Aorta (tissue), 5 donors: ENCODE measurements at places on chromosomes 12 and 14.

GRCh38 chr12:103397536-103397935, 98.2 kb downstream of the C12orf42 start:
- DNase-seq = no peak

- DNase-seq = no peak
Observed at GRCh38 chr14:103904493-103905107, 23.7 kb upstream of the TDRD9 start.

GRCh38 chr14:86639146-86639545, 1109.2 kb downstream of the FLRT2 start:
- DNase-seq = no peak

DNA sequence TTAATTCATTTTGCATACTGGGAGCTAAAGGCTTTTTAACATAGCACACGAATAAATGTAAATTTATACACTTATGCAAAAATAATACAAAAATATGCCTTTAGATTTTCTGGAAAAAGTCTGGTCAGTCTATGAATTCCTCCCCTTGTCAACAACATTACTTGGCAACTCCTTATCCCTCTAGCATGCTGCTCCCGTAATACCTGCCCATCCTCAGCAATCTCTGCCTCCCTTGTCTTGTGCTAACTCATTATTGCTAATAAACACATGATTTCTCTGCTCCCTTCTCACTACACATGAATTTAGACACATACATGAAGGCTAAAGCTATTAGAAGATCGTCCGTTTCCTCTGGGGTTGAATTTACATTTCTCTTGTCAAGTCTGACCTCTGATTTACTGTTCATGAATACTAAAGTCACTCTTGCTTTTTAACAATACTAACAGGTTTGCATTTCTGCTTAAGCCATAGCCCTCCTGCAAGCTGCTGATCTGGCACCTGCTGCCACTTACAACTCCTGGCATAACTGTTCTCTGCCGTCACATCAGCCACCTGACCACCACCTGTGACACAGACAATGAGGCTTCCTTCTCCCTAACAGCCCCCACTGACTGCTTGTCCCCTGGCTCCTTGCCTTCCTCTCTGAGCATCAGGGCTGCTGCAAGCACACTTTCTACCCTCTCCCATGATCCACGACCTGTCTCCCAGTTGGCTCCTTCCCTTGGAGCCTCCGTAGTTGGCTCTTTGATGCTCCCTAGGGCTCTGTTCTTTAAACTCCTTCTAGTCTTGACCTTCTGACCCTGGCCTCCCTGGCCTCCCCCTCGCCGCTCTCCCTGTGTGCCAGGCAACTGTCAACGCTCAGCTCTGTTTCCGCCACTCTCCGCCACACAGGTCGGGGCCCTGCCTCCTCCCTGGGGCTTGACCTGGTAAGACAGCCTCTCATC, 177.6 kb downstream of the CALM1 start:
- no peak for DNase-seq

- no peak for DNase-seq
Observed at GRCh38 chr12:28024231-28024995, 51.9 kb upstream of the PTHLH start.

- no peak for DNase-seq
Observed at GRCh38 chr12:56634242-56634836, 4.2 kb upstream of the BAZ2A start.

- no peak for DNase-seq
Observed at GRCh38 chr14:92493492-92493891, 20.1 kb upstream of the RIN3 start.

- DNase-seq = no peak
Observed at GRCh38 chr12:70643939-70644338, 6.7 kb upstream of the PTPRB start.

DNA sequence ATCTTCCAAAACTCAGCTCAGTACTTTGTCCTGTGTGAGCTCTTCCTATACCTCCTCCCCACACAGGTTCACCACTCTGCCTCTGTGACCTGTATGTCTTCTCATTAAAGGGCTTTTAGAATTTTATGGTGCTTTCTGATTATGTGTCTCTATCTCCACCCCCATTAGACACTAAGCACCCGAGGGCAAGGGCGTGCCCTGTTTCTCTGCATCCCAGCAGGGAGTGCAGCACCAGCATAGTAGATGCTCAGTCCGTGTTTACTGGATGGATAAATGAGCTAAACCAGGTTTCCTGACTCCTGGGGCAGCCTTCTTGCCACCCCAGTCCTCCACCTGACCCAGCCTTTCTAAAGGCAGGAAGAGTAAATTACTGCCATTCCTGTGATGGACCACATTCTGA, 333.8 kb downstream of the CACNA1C start:
- DNase-seq = no peak

GRCh38 chr14:21095430-21096205, 2.8 kb downstream of the ZNF219 start:
- DNase-seq = no peak

DNA sequence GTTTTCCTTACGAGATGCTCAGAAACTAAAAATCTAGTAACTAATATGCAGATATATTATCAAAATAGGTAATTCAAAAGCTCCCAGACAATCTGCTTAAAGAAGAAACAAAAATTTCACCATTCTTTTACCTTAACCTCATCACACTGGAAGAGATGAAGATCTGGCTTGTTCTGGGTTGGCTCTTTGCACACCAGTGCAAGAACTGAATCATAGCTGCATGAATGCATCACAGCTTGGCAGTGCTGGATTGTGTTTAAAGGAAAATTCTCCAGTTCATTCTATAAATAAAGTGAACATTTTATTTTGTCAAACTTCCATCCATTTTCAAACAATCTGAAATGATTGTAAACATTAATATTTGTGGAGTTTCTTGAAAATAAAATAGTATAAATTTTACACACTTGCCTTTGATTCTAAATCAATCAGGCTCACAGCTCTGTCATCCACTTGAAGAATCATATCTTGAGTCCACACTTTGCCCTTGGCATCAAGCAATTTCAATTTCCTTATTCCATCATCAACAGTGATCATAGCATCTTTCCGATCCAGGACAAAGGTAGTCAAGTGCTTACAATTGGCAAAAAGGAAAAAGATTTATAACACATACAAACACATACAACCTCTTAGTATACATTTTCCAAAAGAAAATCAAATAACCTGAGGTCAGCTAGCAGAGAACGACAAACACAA, 119.8 kb downstream of the EPS8 start:
- DNase-seq = no peak

GRCh38 chr12:109910969-109911348, 10.9 kb downstream of the TCHP start:
- peak; percentile 66 for DNase-seq

- DNase-seq = no peak
Observed at GRCh38 chr14:53109105-53110041, 43.8 kb downstream of the DDHD1 start.

DNA sequence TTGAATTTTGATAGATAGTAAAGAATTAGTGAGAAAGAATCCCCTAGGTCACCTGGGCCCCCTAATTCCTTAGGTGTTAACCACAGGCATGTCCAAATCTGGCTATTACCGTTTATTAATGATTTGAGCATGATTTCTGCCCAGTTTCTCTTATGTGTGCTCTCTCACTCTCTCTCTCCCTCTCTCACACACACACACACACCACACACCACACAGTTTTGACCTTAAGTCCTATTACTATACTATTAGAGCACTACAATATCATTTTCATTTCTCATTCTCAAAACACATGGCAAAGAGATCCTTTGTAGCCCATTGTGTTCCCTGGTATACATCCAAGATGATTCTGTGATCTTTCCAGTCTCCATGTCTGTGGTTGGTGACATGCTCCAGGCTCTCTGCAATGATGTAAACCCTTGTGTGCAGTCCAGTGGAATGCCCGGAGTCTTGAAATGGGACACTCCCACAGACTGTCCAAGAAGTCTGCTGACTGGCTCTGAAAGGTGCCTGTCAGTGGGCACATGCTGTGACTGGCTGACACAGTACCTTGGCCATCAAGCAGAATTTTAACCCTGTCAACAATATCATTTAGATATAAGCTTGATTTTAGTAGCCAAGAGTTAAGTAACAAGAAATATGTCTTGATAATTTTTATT, 96.2 kb downstream of the FIGNL2 start:
- DNase-seq = no peak

DNA sequence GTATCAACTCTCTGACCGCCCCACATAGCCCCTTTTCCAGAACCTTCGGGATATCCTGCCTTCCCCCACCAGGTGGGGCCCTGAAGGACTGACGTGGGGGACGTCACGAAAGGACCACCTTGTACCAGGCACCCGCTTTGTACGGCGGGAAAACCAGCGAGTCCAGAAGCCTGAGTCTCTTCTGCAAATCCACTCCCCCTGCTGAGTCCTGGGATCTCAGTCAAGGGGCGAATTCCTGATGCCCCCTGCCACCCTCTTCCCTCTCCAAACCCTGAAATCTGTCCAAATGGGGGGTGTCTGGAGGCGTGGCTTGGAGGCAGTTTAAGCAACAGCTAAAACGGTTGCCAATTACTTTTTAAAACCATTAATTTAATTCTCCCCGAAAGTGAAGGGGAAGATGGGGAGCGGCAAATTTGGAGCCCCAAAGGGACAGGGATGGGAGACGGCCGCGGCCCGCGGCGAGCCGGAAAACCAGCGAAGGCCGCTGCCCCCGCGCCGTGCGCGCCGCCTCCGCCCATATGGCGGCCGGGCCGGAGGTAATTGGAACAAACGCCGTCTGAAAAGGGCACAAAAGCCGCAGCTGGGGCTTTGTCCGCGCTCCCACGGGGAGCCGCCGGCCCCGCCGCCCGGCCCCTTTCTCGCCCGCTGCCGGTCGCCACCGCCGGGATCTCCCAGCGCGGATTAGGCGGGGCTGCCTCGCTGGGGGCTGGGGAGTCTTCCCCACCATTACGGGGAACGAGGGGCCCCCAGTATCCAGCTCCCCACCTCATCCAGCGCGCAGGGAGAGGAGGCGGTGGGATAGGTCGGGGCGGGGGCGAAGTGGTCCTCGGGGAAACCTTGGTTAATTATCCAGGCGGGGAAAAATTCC, 6.6 kb downstream of the LHX5 start:
- no peak for DNase-seq

DNA sequence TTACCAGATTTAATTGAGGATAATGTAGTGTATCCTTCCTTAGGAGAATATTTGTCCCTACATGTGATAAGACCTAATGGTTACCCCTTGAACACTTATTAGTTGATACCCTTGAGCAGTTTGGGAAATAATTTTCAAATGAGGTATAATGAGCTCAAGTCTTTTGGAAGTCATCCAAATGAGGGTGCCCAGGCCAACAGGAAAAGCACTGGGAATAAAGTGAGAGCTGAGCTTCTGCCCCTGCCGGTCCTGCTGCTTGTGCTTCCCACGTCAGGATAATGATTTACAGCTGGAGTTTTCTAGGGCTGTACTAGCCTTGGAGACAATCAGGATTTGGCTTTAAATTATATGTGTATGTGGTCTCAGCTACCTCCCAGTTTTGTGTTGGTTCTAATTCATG, 178.8 kb upstream of the FRMD6 start:
- no peak for DNase-seq

DNA sequence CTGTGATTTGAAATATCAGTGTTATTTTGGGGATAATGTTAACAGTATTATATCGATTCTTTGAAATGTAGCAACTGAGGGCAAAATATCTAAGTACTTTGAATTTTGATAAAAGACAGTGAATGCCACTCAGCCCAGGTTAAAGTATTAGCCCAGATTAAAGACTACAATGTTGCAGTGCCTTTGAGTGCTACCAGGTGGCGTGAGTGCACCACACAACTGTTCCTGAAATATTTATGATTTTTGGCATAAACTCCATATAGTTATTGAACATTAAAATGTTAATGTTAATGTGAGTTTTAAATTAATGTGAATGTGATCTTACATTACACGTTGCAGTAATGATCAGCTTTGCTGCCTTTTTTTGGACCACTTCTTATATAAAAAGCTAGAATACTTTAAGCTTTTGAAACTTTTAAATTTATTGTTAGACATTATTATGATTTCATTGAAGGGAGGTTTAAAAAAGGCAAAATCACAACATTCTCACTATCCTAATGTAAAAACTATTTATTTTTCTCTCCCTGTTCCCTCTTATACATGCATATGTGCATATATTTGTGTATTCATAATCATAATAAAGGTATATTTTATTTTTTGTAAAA, 22.5 kb downstream of the MRPS35 start:
- no peak for DNase-seq

DNA sequence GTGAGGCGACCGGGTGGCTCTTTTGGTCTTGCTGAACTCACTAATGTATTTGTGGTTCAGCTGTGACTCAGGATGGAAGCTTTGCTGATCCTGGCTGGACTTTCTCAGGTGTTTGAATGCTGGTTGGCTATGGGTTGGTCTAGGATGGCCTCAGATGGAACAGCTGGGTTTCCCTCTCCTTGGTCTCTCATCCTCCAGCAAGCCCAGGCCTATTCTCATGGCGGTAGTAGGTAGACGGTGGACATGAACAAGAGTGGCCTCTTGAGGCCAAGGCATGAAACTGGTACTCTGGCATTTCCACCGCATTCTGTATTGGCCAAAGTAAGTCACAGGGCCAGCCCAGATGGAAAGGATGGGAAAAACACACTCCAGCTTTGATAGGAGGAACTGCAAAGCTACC, 11.8 kb upstream of the POLR3B start:
- no peak for DNase-seq

DNA sequence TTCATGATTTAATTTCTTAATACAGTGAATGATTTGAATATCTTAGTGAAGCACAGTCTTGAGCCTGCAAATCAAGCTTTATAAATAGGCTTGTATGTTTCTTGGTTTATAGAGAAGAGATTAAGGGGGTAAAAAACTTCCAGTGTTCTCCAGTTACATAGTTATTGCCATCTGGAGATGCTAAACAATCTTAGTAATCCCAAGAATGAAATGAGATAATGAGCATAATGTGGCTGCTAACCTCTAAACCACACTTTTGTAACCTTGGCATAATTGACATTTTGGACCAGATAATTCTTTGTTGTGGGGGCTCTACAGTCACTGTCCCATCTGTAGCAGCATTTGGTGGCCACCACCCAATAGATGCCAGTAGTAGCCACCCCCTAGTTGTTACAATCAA, 316.8 kb downstream of the CCDC91 start:
- no peak for DNase-seq

- DNase-seq = no peak
Observed at GRCh38 chr12:118541934-118542333, 165.6 kb downstream of the SUDS3 start.

GRCh38 chr12:52526511-52526951, 6.3 kb upstream of the KRT5 start:
- DNase-seq = peak; percentile 24

DNA sequence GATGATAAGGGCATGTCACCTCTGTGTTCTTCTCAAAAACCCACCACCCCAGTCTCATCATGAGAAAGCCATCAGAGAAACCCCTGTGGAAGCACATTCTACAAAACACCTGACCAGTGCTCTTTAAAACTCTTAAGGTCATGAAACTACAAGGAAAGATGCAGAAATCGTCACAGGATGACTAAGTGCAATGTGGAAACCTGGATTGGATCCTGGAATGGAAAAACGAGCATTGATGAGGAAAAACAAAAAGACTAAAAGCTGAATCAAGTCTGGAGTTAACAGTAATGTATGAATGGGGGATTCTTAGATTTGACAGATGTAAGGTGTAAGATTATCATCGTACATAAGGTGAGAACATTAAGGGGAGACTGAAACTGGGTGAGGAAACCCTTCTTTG, 211.0 kb downstream of the TBX5 start:
- no peak for DNase-seq

- no peak for DNase-seq
Observed at GRCh38 chr14:22610931-22611330, 12.8 kb downstream of the ABHD4 start.
